Stimulated activated CD8-positive, alpha-beta memory T cell treated with anti-CD3 and anti-CD28 coated beads, Interleukin-15, amount 100 ng/mL, for 1 hour (primary cell): ENCODE measurements at places on chromosomes 2 and 18.

DNA sequence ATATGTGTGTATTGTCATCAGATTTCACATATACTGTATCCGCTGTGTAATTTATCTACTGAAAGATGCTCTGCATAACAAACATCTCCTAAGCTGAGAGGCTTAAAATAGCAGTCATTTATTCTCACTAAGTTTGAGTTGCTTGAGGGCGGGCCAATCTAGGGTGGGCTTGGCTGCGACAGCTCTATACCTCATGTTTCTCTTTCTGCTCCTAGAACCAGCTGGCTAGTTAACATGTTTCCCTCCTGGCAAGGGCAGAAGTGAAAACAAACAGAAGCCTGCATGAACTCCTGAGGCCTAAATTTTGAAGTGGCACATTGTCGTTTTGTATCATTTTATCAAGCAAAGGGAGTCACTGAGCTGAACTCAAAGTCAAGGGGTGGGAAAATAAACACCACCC, 585.0 kb upstream of the VRK2 start:
- no peak for DNase-seq

DNA sequence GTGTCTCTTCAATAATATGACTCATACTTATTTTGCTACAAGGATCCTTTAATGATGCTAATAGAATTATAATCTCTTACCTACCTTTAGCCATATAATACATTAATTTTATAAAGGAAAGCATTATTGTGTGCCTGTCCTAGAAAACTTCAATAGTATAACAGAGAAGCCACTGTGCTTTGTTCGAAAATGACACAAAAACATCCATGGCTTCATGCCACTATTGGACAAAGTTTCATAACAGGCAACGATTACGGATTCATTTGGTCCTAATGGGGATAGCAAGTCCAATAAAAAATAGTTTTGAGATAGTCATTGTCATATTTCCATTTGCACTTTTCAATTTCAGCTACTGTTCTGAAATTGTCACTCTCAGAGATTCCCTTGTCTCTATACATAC, 52.5 kb upstream of the CCDC150 start:
- no peak for DNase-seq

- DNase-seq = no peak
Observed at GRCh38 chr2:158778243-158778642, 16.9 kb upstream of the DAPL1 start.

DNA sequence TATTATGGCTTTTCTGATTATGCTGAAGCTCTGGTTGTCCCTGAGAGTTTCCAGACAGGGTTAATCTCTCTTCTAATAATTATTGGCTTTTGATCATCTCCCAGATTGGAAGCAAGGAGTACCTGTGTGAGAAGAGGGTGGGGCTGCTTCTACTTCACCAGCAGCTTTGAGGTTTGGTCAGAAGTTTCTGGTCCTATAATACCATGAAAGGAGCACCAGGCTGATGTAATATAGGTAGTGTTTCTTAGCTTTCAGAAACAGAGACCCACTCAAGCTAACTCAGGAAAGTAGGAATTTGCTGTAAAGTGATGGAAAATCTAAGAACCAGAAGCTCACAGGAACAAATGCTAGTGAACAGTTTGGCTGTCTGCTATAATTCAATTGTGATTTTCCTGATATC, 57.6 kb downstream of the SGPP2 start:
- no peak for DNase-seq
